Activated CD4-positive, alpha-beta T cell treated with anti-CD3 and anti-CD28 coated beads, Interleukin-2, amount 10 ng/mL, durations not matched to agents 7 days and 5 days (primary cell): ENCODE measurements at places on chromosomes 13 and 19. TPM values are rescaled to one million over a fixed set of nuclear protein-coding genes. Genes with fewer than 3 reads are reported as not detected.

Gene PSG3
- total RNA-seq = not detected

GRCh38 chr19:31325342-31325741 is 23.9 kb downstream of the TSHZ3 start:
- H3K27ac ChIP-seq = no peak overlapping the region
- H3K4me1 ChIP-seq = peaks cover 2% of the 10 kb centered on the region
- no peaks in the 10 kb centered on the region for H3K36me3 ChIP-seq
- no peak overlapping the region for H3K4me3 ChIP-seq
- H3K27me3 ChIP-seq = no peaks in the 10 kb centered on the region

DNA sequence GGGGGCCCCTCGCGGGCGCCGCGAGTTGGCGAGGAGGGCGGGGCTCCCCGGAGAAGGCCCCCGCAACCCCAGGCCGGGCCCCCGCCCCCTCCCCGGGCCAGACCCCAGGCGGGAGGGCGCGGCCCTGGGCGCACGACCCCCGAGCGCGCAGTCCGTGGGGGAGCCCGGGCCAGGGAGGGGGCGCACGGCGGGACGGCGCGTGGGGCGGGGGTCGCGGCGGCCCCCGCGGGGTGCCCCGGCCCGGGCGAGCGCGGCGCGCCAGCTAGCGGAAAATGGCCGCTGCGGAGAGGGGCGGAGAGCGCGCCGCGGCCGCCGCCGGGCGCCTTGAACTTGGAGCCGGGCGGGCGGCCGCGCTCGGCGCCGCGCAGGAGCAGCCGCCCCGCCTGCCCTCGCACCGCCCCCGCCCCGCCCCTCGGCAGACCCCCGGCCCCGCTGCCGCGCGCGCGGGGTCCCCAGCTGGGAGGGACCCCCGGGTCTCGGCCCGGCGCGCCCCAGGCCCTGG is 6.4 kb upstream of the NFIC start:
- H3K4me3 ChIP-seq = no peak overlapping the region
- H3K27me3 ChIP-seq = peaks cover 21% of the 10 kb centered on the region
- peaks cover 28% of the 10 kb centered on the region for H3K4me1 ChIP-seq
- H3K27ac ChIP-seq = no peak overlapping the region
- no peak for DNase-seq

- no peak for DNase-seq
- peaks cover 3% of the 10 kb centered on the region for H3K4me1 ChIP-seq
- H3K27me3 ChIP-seq = peaks cover 8% of the 10 kb centered on the region
- no peaks in the 10 kb centered on the region for H3K36me3 ChIP-seq
- H3K27ac ChIP-seq = no peak overlapping the region
- no peak overlapping the region for H3K4me3 ChIP-seq
Observed at GRCh38 chr13:36356058-36356457, 9.9 kb upstream of the SPART start.

GRCh38 chr19:2555422-2556220 is 79.7 kb downstream of the GADD45B start:
- no peaks in the 10 kb centered on the region for H3K36me3 ChIP-seq
- H3K4me1 ChIP-seq = peaks cover 40% of the 10 kb centered on the region
- no peaks in the 10 kb centered on the region for H3K27me3 ChIP-seq
- no peak overlapping the region for H3K27ac ChIP-seq
- DNase-seq = no peak

Gene DAND5
- 0.15 TPM for total RNA-seq

Gene NLRP7
- total RNA-seq = not detected

Gene GDF15
- not detected for total RNA-seq

GRCh38 chr19:17718947-17719711 is at the start of gene MAP1S:
MAP1S (plus strand) TSS chr19:17719480; CDS start chr19:17719503, 23 bp downstream.
- peak within 1 kb of the TSS; percentile 80 for H3K27ac ChIP-seq
- H3K4me1 ChIP-seq = peaks cover 39% of the 10 kb centered on the region
- peak within 1 kb of the TSS; percentile 85 for H3K4me3 ChIP-seq

DNA sequence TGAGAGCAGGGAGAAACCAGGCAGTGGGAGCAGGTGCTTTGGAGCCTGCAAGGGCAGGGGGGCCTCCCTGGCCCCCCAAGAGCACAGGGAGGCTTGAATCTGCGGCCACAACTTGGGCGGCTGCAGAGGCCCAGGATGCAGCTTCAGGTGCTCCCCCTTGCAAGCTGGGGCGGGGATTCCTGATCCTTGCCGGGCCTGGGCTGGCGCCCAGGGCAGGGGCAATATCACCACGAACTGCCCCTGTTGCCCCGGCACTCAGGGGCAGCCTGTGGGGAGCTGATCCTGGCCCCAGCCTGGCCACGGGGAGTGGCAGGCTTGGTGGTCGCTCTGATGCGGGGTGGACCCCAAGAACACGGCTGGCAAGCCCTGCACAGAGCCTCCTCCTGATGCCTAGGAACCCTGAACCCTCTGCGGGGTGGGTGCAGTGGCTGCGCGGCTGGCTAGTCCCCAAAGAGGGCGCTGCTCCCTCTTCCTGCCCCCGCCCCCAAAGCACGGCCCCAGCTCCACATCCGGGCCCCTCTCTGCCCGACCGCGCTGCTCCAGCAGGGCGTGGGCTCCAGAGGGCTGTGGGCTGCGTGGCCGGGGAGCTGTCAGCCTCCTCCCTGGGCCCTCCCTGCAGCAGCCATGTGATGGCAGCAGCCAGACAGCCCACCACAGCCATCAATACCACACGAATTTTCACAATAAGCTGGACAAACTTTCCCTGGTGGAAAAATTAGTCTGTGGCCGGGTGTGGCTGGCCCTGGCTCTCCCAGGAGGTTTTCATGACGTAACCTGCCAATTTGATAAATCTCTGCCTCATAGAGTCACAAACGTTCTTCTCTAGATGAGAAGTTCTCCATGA is 21.0 kb downstream of the TNFSF9 start:
- no peak overlapping the region for H3K27ac ChIP-seq
- H3K4me3 ChIP-seq = peak overlapping the region; percentile 11
- no peaks in the 10 kb centered on the region for H3K36me3 ChIP-seq
- DNase-seq = peak; percentile 61
- H3K27me3 ChIP-seq = peaks cover 2% of the 10 kb centered on the region

- H3K4me3 ChIP-seq = no peak overlapping the region
- no peaks in the 10 kb centered on the region for H3K4me1 ChIP-seq
- H3K27me3 ChIP-seq = no peaks in the 10 kb centered on the region
- no peak for DNase-seq
- no peak overlapping the region for H3K27ac ChIP-seq
- no peaks in the 10 kb centered on the region for H3K36me3 ChIP-seq
Observed at GRCh38 chr13:84272877-84273562, 390.7 kb upstream of the SLITRK1 start.

DNA sequence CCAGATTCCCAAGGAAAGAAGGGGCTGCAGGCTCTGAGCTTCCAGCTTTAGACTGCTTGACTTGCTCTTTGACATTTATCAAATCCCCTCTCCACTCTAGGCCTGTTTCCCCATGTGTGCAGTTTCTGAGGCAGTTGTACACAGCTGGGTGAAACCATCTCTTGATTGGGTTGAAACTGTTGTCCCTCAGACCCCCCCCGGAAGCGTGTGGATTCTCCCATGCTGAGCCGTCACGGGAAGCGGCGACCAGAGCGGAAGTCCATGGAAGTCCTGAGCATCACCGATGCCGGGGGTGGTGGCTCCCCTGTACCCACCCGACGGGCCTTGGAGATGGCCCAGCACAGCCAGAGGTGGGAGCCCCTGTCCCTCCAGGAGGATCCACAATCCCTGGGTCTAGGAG is 19.7 kb downstream of the BRSK1 start:
- no peak for DNase-seq
- H3K4me1 ChIP-seq = peaks cover 15% of the 10 kb centered on the region
- H3K4me3 ChIP-seq = no peak overlapping the region
- H3K27me3 ChIP-seq = peaks cover 3% of the 10 kb centered on the region
- H3K27ac ChIP-seq = no peak overlapping the region
- H3K36me3 ChIP-seq = peaks cover 3% of the 10 kb centered on the region

GRCh38 chr13:41354416-41354815 is 43.3 kb downstream of the NAA16 start:
- H3K36me3 ChIP-seq = peaks cover 47% of the 10 kb centered on the region
- peak overlapping the region; percentile 58 for H3K27ac ChIP-seq
- no peak overlapping the region for H3K4me3 ChIP-seq
- H3K27me3 ChIP-seq = no peaks in the 10 kb centered on the region
- no peak for DNase-seq
- peaks cover 52% of the 10 kb centered on the region for H3K4me1 ChIP-seq

GRCh38 chr13:20528452-20528851 is 2.8 kb upstream of the CRYL1 start:
- no peak overlapping the region for H3K27ac ChIP-seq
- H3K4me1 ChIP-seq = peaks cover 28% of the 10 kb centered on the region
- H3K27me3 ChIP-seq = no peaks in the 10 kb centered on the region

- H3K36me3 ChIP-seq = no peaks in the 10 kb centered on the region
- H3K27ac ChIP-seq = no peak overlapping the region
- peaks cover 73% of the 10 kb centered on the region for H3K27me3 ChIP-seq
- peaks cover 23% of the 10 kb centered on the region for H3K4me1 ChIP-seq
- no peak for DNase-seq
Observed at GRCh38 chr19:31350033-31350692, 927 bp upstream of the TSHZ3 start.

GRCh38 chr19:10442698-10443097 is 22.4 kb downstream of the PDE4A start:
- peaks cover 3% of the 10 kb centered on the region for H3K4me1 ChIP-seq
- H3K27ac ChIP-seq = no peak overlapping the region
- no peak overlapping the region for H3K4me3 ChIP-seq
- DNase-seq = no peak

DNA sequence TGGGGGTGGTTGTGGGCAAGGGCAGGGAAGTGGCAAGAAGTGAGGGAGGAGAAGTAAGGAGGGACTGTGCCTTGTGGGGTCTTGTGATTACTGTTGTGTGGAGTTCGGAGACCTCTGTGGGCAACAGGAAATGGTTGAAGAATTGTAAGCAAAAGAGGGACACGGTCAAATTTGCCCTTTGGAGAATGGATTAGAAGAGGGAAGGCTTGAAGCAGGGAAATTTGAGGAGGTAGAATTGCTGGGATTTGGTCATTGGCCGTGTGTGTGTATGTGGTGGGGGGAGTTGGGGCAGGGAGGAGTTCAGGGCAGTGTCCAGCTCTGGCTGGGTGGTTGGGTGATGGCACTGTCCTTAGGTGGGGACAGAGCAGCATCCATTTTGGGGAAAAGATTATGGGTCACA is 3.6 kb downstream of the WASF3 start:
- H3K4me1 ChIP-seq = peaks cover 3% of the 10 kb centered on the region
- peaks cover 33% of the 10 kb centered on the region for H3K27me3 ChIP-seq
- no peaks in the 10 kb centered on the region for H3K36me3 ChIP-seq
- DNase-seq = no peak
- no peak overlapping the region for H3K4me3 ChIP-seq
- no peak overlapping the region for H3K27ac ChIP-seq

DNA sequence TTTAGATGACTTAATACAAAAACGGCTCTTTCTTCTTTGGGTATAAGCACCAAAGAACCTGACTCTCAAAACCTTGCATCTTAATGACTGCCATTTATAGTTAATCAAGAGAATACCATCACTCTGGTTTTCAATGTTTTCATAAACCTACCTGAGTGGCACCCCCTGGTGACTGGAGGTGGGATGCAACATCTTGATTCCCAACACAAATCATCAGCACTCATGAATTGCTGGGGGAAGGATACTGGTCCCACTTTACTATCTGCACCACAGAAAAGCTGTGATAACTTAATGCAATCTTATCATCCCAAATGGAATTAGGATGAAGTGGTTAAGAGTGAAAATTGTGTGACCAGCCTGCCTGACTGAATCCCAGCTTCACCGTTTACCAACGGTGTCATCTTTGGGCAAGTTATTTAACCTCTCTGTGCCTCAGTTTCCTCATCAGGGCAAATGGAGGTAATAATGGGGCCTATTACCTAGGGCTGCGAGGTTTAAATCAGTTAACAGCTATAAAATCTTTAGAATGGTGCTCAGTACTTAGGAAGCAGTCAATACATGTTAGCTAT is 366.4 kb downstream of the KLF12 start:
- peak; percentile 24 for DNase-seq
- H3K4me1 ChIP-seq = peaks cover 49% of the 10 kb centered on the region
- H3K36me3 ChIP-seq = peaks cover 50% of the 10 kb centered on the region
- H3K4me3 ChIP-seq = no peak overlapping the region
- peak overlapping the region; percentile 96 for H3K27ac ChIP-seq
- H3K27me3 ChIP-seq = no peaks in the 10 kb centered on the region

DNA sequence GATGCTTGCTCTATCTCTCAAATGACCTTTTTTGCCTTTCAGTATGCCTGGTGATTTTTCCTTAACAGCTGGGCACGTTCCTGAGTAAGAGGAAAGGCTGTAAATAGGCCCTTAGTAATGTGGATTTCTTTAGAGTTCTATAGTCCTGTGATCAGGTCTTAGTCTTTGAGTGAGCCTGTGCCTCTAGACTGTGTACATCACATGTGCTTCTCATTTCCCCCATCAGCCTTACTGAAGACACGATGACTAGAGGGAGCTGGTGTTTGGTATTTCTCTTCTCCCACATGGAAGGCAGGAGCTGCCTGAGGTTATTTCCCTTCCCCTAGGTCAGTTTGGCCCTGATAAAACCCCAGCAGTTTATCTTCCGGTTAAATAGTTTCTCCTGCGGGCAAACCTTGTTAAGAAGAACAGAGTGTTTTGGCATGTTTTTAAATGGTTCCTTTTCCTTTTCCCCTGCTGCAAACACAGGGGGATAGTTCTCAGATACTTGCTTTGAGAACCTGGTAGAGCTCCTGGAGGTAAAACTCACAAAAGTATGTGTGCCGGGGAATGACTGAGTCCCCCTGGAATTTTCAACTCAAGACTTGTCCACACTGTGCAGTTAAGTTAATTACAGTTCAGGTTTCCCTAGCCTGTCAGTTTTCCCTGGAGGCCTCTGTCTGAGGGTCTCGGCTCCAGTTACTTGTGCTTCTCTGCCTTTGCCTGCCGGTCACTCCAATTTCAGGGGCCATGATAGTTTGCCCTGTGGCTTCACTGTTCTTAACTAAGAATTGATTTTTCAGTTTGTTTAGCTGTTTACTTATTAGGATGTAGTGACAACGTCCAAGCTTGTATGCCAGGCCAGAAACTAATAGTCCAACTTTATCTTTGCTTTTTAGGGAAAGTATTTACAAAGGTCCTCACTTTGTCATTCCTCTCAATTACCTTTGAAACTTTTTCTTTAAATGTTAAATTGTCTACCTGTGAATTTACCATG is 94.4 kb downstream of the URI1 start:
- no peak overlapping the region for H3K4me3 ChIP-seq
- peaks cover 77% of the 10 kb centered on the region for H3K36me3 ChIP-seq
- H3K27me3 ChIP-seq = no peaks in the 10 kb centered on the region
- no peak overlapping the region for H3K27ac ChIP-seq

GRCh38 chr13:96415831-96416385 is 326.0 kb downstream of the HS6ST3 start:
- DNase-seq = no peak
- no peaks in the 10 kb centered on the region for H3K4me1 ChIP-seq
- no peak overlapping the region for H3K4me3 ChIP-seq

GRCh38 chr19:57241176-57241575 is 744 bp downstream of the ZNF805 start:
- peaks cover 24% of the 10 kb centered on the region for H3K4me1 ChIP-seq
- DNase-seq = peak; percentile 7
- H3K36me3 ChIP-seq = peaks cover 32% of the 10 kb centered on the region
- peak overlapping the region; percentile 79 for H3K4me3 ChIP-seq
- H3K27me3 ChIP-seq = no peaks in the 10 kb centered on the region

Gene ZNF497
- 0.98 TPM for total RNA-seq

- H3K4me3 ChIP-seq = no peak overlapping the region
- no peaks in the 10 kb centered on the region for H3K27me3 ChIP-seq
- H3K36me3 ChIP-seq = no peaks in the 10 kb centered on the region
- DNase-seq = no peak
- H3K27ac ChIP-seq = no peak overlapping the region
Observed at GRCh38 chr13:80654638-80655249, 313.8 kb upstream of the SPRY2 start.
